ENCODE measurements at places on chromosomes 7 and 10. TPM values are rescaled to one million over a fixed set of nuclear protein-coding genes. Genes with fewer than 3 reads are reported as not detected.

DNA sequence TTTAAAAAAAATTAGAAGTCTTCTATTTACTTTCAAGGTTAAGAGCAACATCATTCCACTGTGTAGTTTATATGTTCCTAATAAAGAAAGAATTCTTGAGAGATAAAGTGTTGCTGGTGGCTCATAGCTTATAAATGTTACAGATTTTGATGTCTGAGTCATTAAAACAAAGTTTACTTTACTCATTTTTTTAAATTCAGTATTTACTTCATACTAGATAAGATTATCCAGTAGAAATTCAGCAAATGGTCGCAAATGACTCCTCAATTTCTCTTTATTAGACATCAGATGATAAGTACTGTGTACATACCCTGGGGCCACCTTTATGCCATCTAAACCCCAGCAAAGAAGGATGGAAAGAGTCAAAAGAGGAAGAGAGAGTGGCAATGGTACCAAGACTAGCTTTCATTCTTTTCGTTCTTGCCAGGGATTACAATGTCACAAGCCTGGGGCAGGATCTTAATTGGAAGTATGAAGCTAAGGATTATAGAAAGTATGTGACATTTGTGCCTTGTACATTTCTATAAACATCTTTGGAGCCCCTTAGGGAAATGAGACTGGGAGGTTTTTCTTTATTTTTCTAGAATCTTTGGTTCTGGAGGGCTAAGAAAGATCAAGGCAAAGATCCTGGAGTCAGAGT is 206.1 kb downstream of the CHRM2 start:
- H3K36me3 ChIP-seq, result no peaks in the 10 kb centered on the region
- H3K4me3 ChIP-seq, result no peak overlapping the region
- DNase-seq, result no peak
- no peak overlapping the region for H3K27ac ChIP-seq

GRCh38 chr10:3363311-3364045 is 190.9 kb upstream of the PITRM1 start:
- no peaks in the 10 kb centered on the region for H3K4me1 ChIP-seq
- H3K36me3 ChIP-seq, result peaks cover 2% of the 10 kb centered on the region
- DNase-seq, result no peak
- H3K27ac ChIP-seq, result no peak overlapping the region

- no peak overlapping the region for H3K27ac ChIP-seq
- H3K36me3 ChIP-seq, result peaks cover 83% of the 10 kb centered on the region
- H3K27me3 ChIP-seq, result no peaks in the 10 kb centered on the region
Observed at GRCh38 chr7:256461-256940, 33.5 kb upstream of the FOXL3 start.

- no peaks in the 10 kb centered on the region for H3K27me3 ChIP-seq
- no peaks in the 10 kb centered on the region for H3K4me1 ChIP-seq
Observed at GRCh38 chr10:13491747-13492360, 37.0 kb downstream of the BEND7 start.

- H3K27me3 ChIP-seq, result no peaks in the 10 kb centered on the region
- peak; percentile 20 for DNase-seq
- no peak overlapping the region for H3K4me3 ChIP-seq
- H3K36me3 ChIP-seq, result peaks cover 5% of the 10 kb centered on the region
- no peaks in the 10 kb centered on the region for H3K4me1 ChIP-seq
Observed at GRCh38 chr7:158282461-158283001, 305.1 kb downstream of the PTPRN2 start.

Gene POLR1F
- 24.9 TPM for total RNA-seq

Gene ADAM8
- total RNA-seq, result 4.5 TPM
